ENCODE measurements at places on chromosomes 3 and 15.

DNA sequence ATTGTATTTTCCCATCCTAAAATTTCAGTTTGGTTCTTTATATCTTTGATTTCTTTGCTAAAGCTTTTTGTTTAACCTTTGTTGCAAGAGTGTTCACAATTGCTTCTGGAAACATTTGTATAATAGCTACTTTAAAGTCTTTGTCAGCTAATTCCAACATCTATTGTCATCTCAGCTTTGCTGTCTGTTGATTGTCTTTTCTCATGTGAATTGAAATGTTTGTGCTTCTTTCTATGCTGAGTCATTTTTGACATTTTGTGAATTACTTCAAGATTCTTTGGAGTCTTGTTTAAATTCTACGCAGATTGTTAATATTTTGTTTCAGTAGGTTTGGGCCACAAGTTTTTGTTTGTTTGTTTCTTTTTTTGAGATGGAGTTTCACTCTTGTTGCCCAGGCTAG lies 73.2 kb downstream of the SUCNR1 start:
- DNase-seq: no peak

- no peak for DNase-seq
These were observed 15.0 kb upstream of the TRANK1 start for GRCh38 chr3:36959821-36960220.

DNA sequence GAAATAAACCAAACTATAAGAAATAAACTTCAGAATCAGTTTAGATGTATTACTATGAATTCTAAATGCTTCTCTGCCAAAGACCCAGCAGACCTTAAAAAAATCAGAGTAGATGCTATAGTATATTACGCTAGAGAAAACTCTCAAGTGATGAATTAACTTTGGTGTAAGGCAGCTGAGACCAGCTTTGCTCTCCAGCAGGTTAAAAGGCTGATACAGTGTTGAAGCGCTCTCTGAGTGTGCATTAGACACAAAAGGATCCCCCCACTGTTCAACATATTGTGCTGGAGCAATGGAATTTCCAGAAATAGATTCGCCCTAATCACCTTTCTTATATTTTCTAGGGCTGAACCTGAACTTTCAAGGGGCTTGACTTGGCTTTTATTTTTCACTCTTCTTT lies 190.0 kb downstream of the EFHB start:
- DNase-seq: no peak

GRCh38 chr3:54366007-54366750 lies 243.8 kb downstream of the CACNA2D3 start:
- no peak for DNase-seq

DNA sequence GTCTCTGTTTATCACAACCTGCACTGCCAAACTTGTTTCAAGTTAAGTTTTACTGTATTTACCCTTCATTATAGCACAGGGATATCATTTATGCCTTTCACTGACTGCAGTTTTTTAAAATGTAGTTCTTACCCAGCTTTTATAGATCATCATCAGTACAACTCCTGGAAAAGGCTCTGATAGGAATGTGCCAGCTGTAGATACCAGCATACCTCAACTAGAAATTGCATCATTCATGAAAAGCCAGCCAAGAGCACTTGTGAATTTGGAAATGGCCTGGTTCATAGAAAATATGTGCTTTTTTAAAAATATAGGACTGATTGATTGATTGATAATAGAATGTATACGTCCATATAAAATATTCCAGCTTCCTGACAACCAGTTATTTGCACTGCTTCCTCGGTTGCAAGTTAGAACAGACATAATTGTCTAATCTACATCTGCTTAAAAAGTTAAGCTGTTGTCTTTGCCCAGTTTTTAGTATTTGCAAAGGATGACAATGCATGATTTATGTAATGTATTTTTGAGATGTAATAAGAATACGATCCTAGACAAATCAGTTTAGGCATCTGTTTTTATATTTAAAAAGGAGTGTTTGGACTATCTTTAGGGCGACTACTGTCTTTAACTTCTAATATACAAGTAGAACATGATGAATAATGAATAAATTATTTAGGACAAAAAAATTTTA lies 58.5 kb downstream of the DCUN1D1 start:
- no peak for DNase-seq

DNA sequence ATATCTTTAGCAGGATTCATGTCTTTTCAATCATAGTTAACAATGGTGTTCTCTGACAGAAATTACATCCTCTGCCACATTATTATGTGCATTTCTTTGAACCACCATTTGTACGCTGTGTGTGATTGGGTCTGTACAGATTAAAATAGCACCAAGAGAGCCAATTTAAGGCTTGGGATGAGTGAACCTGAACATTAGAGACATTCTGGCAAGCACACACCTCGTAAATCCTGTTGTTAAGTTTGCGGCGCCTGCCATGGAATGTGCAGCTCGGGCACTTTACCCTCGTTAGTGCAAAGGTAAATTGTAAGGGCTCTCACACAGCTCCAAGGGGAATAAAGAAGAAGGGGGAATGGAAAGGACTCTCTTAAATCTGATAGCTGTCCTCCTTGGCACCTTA lies 482.4 kb upstream of the DPPA4 start:
- DNase-seq: no peak

DNA sequence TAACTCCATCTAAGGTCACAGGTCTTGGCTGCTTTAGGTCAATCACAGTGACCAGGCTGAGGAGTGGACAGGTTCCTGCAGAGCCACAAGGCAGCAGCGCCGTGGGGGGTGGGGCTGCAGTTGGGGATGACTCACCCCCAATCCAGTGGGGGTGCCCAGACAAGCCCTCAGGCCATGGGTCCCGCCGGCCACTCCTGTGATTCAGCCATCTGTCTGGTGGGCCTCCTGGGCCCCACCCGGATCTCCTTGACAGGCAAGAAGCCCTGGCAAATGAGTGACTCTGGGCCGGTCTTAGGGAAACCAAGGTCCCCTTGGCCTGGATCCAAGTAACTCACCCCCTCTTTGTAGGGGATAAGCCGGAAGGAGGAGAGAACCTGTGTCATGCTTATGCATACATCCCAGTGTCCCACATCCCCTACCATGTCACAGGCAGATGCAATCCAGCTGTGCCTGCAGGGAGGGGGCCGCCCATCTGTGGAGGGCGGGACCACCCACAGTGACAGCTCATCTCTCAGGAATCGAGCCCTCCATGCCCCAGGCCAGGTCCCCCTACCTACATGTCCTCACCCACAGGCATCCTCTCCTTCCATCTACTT lies 495 bp upstream of the COL7A1 start:
- DNase-seq: no peak

DNA sequence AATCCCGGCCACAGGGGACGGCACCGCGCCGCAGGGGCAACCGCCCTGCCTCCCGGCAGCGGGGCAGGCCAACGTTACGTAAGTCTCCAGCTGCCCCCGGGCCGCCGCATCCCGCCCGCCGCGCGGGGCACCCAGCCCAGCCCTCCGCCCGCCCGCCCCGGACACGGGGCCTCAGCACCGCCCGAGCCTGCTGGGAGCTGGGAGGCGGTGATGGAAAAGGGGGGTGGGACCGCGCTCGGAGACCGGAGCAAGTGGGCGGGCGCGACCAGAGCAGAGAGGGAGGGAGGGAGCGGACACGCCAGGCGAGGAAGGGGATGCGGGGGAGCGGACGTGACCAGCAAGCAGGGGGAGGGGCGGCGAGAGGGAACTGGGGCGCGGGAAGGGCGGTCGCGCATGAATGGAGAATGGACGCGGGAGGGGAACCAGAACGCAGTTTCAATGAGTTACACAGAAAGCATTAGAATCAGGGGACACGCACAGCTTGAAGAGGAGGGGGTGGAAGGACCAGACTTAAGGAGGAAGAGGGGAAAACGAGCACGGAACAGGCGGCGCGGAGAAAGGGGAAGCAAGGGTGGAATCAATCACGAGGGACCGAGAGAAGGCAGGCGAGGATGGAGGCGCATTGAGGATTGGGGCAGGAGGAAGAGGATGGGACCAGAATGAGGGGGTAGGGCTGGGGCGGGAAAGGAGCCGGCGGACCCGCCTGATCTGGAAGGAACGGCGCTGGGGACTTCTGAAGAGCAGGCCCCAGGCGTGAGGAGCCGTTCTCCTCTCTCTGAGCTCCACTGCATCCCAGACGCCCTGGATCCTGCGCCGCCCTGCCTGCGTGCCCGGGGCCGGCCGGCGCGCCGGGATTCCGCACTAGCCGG lies 559 bp downstream of the PKM start:
- peak; percentile 75 for DNase-seq

DNA sequence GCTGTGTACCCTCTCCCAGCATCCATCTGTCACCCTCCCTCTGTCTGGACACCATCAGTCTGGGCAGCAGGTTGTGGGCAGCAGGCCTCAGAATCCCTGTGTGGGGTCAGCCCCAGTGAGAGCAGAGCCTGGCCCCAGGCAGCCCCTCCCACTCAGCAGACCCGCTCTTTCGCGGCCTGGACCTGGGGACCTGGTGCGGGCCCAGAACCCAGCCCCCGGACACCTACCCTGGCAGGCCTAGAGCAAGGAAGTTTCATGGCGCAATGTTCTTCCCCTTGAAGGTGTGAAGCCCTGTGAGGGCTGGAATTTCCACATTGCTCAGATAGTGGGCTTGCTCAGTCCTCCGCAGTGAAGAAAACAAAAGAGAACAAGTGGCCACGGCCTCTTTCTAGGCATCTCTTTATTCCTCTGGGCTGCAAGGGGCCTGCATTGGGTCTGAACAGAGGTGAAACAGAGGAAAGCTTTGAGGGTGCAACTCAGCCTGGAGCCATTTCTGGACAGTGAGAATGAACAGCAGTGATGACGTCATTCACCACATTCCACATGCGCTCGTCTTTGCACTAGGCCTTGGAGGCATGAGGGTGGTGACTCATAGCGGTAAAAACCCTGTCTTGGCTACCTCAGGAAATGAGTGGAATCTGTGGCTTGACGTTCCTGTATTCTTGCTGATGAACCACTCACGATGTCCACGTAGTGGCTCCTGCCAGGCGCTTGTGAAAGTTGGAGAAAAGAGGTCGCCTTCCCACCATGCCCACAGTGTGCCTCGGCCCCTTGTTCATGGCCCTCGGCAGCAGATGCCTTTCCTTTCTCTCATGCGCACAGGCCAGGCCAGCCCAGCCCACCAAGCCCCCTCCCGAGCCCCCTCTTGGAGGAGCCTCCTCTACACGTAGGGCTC lies 66.1 kb downstream of the SLC30A4 start:
- DNase-seq: peak; percentile 31

DNA sequence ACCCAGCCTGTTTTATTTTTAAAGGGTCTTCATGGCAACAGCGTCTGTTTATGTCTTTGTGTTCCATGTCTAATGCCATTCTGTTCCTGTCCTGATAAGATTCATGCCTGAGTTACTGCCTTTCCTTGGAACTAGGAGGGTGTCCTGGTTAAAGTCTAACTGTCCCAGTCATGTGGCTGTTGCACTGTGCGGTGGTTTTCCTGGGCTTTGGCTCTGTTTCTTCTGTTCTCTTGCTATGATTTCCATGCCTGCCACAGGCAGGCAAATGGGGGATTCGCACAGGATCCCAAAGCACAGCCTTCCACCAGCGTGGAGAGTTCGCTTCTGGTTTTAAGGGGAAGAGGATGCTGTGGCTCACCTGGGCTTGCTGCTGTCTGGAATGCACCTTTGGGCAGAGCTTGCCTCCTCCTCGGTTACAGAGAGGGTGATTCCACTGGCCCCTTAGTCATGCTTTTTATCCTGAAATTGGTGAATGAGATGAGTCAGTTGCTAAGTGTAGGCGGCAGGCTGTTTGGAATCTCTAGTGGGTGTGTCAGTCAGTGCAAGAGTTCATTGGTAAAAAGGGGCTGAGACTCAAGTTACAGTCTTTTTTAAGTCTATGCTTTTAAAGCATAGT lies 86.8 kb downstream of the CCK start:
- no peak for DNase-seq

DNA sequence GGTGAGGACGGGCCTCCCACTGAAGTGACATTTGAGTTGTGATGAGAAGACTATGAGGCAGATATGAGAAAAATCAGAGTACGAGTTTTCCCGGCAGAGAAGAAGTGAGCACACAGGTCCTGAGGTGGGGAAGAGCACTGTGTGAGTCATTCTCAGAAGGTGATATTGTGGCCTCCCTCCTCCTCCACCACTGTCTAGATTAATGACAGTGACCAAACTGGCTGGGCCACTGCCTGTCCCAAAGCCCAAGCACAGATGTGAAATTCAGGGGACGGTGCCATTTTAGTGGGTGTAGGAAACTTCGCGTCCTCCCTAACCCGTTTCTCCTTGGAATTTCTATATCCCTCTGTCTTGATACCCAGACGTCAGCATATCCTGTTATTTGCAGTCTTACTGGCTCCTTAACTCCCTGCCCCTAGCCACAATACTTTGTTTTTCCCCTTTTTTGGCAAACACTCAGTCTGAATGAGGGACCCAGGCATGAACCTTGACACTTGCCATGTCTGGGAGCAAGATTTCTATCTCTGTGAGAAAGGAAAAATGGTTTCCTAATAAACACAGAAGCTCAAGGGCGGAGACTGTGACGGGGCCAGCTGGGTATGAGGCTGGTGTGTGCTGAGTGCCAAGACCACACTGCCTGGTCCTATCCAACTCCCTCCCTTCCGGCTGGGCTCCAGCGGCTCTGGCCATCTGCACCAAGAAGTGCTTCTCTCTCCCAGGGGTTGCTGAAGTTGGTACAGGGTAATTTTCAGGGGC lies 15.2 kb downstream of the PRICKLE2 start:
- no peak for DNase-seq

DNA sequence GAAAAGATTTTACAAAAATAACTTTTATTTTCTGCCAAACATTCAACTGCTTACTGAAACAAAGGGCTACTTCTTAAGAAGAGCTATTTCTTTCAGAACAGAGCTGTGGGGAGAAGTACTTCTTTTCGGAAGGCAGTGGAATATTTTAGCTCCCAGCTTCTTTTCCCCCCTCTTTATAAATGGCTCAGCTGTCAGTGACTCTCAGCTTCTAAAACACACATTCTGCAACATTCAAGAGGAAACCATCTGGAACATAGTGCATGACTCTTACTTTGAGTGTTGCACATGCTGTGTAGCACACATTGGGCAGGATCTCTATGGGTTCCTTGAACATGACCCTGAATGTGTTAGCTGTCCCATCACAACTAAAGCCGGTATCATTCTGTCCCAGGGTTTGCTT lies 7.0 kb upstream of the C15orf40 start:
- no peak for DNase-seq

DNA sequence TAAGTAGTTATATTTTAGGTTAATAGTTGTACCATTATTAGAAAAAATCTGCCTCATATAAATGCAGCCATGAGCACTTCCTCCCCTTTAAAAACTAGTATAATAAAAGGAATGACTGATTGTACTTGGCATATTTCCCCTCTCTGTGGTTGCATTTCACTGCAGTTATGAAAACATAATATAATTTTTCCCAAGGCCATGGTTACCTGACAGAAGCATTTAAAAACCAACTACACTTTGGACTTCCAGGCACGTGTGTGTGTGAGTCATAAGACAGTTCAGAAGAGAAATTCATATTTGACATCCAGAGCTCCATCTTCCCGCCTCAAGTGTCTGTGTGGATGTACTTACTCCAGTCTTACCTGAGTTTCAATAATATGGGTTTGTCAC lies 828.2 kb upstream of the CFAP20DC start:
- no peak for DNase-seq
